ENCODE measurements at places on chromosomes 12 and 14. TPM values are rescaled to one million over a fixed set of nuclear protein-coding genes. Genes with fewer than 3 reads are reported as not detected.
A peak's percentile ranks its signal among the peaks of the same experiment; 100 is the strongest.

The MGAT2 gene
- total RNA-seq = 86.5 TPM

The LRCOL1 gene
- total RNA-seq = not detected

The ISM2 gene
- not detected for total RNA-seq

The ZFHX2 gene
- 1.8 TPM for total RNA-seq

DNA sequence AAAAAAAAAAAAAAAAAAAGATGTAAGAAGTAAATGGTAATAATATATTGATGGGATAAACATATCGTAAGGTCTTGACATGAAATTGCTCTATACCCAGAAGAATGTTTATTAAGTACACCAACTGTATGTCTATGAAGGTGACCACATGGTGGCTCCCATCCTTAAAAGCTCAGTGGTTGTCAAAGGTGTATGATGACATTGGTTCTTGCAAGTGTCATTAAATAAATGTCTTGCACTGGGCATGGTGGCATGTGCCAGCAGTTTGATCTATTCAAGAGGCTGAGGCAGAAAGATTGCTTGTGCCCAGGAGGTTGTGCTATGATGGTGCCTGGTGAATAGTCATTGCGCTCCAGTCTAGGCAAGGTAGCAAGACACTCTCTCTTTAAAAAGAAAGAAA is 10.4 kb downstream of the CCT2 start:
- no peak overlapping the region for H3K4me3 ChIP-seq
- H3K27ac ChIP-seq = no peak overlapping the region
- H3K36me3 ChIP-seq = peaks cover 74% of the 10 kb centered on the region
- DNase-seq = no peak

DNA sequence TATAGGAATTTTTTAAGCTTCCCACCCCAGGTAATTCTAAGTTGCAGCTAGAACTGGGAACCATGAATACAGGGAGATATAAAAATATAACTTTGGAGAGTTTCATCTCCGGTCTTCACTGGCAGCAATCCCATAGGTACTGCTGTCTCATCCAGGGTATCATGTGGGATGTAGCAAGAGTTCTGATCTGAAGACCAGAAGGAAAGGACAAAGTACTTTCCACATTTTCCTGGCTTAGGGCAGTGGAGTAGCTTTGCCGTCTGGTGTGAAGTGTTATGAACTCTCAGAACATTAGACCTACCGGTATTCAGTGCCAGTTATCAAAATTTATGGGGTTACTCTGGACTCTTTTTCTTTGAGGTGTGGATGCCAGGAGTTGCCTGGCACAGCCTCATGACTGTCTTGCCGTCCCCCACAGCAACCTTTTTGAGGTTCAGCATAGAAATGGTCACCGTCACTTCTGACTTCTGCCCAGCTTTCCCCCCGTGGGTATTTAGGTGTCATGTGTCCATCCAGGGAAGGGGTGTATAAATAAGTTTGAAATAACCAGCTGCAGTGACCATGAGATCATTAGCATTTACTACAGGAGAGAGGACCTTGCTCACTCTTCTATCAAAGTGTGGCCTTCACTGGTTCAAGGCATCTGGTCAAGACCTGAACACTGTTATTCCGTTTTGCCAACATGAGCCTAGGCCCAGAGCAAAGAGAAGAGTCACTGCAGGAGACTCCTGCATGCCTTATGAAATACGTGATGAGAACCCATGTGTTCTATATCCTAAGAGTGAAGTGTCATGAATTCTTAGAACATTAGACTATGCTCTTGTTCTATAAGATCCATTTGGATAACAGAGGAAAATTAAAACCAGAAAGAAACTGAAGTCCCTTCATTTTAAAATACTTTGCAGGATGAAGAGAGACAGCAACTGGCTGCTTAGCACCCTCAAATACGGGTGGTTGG is 22.2 kb downstream of the TMEM233 start:
- H3K4me1 ChIP-seq = no peaks in the 10 kb centered on the region
- H3K4me3 ChIP-seq = no peak overlapping the region
- DNase-seq = no peak

- no peak overlapping the region for H3K4me3 ChIP-seq
- no peak overlapping the region for H3K27ac ChIP-seq
- H3K4me1 ChIP-seq = no peaks in the 10 kb centered on the region
- no peaks in the 10 kb centered on the region for H3K27me3 ChIP-seq
Measured at GRCh38 chr14:35989736-35990135, 163.6 kb downstream of the BRMS1L start.

GRCh38 chr12:51683763-51684357 is 92.8 kb downstream of the SCN8A start:
- DNase-seq = no peak
- H3K27ac ChIP-seq = no peak overlapping the region
- H3K36me3 ChIP-seq = no peaks in the 10 kb centered on the region
- H3K27me3 ChIP-seq = peaks cover 26% of the 10 kb centered on the region
- H3K4me3 ChIP-seq = no peak overlapping the region

DNA sequence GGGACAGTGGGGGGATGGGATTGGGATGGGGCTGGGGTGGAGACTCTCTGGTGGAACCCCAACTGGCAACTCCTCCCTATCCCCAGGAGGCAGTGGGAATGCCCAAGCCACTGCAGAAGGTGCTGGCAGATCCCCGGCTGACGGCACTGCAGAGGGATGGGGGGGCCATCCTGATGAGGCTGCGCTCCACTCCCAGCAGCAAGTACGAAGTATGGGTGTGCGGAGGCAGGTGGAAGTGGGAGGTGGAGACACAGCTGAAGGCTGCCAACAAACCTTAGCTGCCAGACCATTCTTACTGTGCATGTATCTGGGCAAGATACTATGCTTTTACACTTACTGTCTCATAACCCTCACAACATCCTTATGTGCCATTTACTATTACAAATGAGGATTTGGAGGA is 8.2 kb downstream of the ARHGEF40 start:
- H3K36me3 ChIP-seq = no peaks in the 10 kb centered on the region
- DNase-seq = no peak
- H3K4me3 ChIP-seq = no peak overlapping the region
- H3K27me3 ChIP-seq = peaks cover 7% of the 10 kb centered on the region
- no peak overlapping the region for H3K27ac ChIP-seq

DNA sequence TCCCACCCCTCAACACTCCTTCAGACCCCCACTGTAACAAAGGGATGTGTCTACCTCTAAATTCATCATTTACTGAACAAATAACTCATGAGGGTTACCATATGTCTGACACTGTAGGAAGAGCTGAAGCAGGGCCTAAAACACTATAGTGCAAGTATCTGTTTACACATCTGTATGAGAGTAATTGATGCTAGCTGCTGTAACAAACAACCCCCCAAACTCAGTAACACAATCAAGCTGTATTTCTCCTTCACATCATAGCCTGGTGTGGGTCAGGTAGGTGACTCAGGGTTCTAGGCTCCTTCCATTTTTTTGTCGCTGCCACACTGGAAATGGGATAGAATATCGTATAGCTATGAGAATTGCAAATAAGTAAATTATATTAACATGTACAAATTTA is 65.0 kb downstream of the KICS2 start:
- H3K36me3 ChIP-seq = no peaks in the 10 kb centered on the region
- no peak overlapping the region for H3K4me3 ChIP-seq
- DNase-seq = no peak
- no peaks in the 10 kb centered on the region for H3K4me1 ChIP-seq
- H3K27me3 ChIP-seq = no peaks in the 10 kb centered on the region

DNA sequence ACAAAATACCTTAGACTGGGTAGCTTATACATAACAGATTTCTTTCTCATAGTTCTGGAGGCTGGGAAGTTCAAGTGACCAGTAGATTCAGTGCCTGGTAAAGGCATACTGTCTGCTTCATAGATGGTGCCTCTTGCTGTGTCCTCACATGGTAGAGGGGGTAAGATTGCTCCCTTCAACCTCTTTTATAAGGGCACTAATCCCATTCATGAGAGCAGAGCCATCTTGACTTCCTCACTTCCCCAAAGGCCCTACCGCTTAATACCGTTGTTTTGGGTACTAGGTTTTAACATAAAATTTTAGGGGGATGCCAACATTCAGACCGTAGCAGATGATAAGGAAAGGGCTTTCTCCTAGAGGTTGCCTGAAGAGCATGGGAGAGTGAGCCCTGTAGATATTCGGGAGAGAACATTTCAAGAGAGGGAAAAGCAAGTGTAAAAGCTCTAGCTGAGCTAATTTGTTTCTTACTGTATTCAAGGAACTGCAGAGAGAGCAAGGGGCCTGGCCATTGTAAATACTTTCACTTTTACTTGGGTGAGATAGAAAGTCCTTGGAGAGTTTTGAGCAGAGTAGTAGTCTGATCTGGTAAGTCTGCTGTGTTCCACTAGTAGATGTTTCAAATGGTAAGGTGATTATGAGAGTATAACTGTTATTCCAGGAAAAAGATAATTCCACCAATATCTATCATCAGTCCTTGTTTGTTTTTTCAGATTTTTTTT is 27.3 kb downstream of the FRS2 start:
- no peak overlapping the region for H3K4me3 ChIP-seq
- no peak overlapping the region for H3K27ac ChIP-seq
- H3K4me1 ChIP-seq = peaks cover 11% of the 10 kb centered on the region
- H3K27me3 ChIP-seq = no peaks in the 10 kb centered on the region
- no peak for DNase-seq
- peaks cover 3% of the 10 kb centered on the region for H3K36me3 ChIP-seq

DNA sequence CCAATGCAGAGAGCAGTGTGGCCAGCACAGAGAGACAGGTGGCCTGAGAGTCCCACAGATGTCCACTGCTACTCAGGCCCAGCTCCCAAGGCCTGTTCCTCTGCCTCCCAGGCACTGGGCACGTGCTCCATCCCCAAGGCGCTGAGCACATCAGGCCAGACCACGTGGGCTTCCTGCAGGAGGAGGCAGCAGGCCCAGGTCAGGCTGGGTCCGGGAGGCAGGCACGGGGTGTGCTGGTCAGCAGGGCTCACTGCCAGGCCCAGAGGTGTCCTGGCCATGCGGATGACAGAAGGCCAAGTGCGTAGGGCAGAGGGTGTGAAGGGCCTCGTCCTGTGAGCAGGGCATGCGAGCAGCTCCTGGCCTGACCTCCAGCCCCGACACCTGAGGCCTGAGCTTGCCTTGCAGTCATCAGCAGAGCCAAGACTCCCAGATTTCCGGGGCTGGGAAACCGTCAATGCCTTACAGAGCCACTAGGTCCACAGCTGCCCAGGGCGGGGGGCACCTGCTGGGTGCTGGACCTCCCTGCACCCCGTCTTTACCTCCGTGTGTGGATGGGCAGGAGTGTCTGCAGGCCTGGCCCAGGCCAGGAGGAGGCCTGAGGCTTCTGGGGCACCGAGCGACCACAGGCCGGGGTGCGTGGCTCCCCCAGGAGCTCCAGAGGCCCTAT is 14.9 kb downstream of the TRMT61A start:
- H3K36me3 ChIP-seq = no peaks in the 10 kb centered on the region
- H3K27ac ChIP-seq = no peak overlapping the region
- no peaks in the 10 kb centered on the region for H3K27me3 ChIP-seq
- H3K4me1 ChIP-seq = no peaks in the 10 kb centered on the region
- H3K4me3 ChIP-seq = no peak overlapping the region
- DNase-seq = no peak

GRCh38 chr12:52643233-52644077 is 8.6 kb downstream of the KRT2 start:
- H3K27me3 ChIP-seq = peaks cover 21% of the 10 kb centered on the region
- peaks cover 10% of the 10 kb centered on the region for H3K36me3 ChIP-seq
- peaks cover 50% of the 10 kb centered on the region for H3K4me1 ChIP-seq
- no peak for DNase-seq
- no peak overlapping the region for H3K27ac ChIP-seq

DNA sequence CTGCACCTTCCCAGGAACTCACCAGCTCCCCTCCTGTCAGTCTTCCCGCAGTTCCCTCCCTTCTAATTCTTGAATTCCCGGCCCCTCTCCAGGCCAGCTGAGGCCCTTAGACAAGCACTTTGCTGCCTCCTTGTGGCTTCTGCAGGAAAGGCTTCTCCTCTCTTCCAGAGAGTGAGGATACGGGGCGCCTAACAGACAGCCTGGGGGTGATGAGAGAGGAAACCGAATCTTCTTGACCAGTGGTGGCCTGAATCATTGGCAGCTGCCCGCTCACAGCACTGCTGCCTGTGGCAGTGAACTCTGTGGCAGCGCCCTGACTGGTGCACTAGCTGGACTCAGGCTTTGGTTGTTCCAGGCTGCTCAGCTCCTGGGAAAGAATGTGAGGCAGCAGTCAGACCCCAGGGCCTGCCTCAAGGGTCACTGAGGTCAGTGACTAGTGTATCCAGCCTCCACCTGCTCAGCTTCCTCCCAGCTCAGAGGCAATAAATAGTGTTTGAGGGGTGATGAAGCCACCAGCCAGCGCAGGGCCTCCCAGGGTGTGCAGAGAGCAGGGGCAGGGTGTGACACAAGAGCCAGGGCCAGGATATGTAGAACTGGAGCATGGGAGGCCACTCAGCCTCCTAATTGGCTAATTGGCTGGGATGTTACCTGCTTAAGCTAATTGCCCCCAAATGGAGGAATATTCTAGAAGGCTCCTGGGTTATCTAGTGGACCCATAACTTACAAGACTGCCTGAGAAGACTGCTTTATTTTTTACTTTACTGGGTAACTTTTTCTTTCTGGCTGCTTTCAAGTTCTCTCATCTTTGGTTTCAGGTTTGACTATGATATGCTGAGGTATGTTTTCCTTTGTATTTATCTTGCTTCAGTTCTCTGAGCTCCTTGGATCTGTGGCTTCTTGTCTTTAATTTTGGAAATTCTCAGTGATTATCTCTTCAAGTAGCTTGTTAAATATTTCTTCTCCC is 12.9 kb upstream of the MCRS1 start:
- no peak overlapping the region for H3K4me3 ChIP-seq
- H3K27ac ChIP-seq = no peak overlapping the region
- H3K4me1 ChIP-seq = peaks cover 21% of the 10 kb centered on the region
- DNase-seq = peak; percentile 65
- H3K27me3 ChIP-seq = no peaks in the 10 kb centered on the region

DNA sequence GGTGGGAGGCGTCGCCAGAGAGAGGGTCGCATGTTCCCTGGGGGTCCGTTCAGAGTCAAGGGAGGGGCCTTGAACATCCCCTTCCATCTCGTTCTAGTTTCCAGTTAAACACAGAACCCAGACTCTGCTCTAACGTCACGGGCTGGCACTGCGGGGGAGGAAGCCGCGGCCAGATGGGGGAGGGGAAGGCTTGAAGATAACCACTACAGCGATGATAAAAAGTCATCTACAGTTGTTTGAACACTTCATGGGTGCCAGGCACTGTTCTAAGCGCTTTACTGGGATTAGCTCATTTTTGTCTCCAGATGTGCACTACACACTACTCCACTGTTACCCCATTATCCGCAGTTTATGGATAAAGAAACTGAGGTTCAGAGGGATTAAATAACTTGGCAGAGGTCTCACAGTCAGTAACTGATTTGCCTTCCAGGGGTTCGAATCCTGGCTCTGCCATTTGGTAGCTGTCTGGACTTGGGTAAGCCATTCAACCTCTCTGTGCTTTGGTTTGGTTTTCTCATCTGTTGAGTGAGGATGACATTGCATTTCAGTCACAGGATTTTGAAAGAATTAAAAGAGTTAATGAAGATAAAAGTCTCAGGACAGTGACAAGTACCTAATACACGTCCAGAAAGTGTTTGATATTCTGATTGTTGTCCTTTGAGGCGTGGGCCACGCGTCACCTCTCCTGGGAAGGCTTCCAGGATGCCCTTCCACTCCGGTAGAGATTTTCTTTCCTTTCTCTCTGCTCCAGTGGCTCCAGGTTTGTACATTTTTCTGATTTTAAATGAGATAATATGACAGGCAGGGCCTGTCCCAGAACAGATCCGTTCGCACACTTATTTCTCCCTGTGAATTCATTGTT is 798 bp upstream of the RASAL1 start:
- peaks cover 14% of the 10 kb centered on the region for H3K4me1 ChIP-seq
- H3K27ac ChIP-seq = no peak overlapping the region
- no peaks in the 10 kb centered on the region for H3K36me3 ChIP-seq
- peaks cover 6% of the 10 kb centered on the region for H3K27me3 ChIP-seq

- H3K4me1 ChIP-seq = no peaks in the 10 kb centered on the region
- peaks cover 1% of the 10 kb centered on the region for H3K27me3 ChIP-seq
- H3K36me3 ChIP-seq = no peaks in the 10 kb centered on the region
- DNase-seq = no peak
- H3K27ac ChIP-seq = no peak overlapping the region
Measured at GRCh38 chr12:116389990-116390389, 112.5 kb upstream of the MED13L start.

Measured in activated CD4-positive, alpha-beta memory T cell treated with anti-CD3 and anti-CD28 coated beads, Interleukin-2, amount 10 ng/mL, durations not matched to agents 7 days and 5 days (primary cell).